Upper lobe of left lung (tissue), 6 donors: ENCODE measurements at places on chromosomes 7 and 10.

DNA sequence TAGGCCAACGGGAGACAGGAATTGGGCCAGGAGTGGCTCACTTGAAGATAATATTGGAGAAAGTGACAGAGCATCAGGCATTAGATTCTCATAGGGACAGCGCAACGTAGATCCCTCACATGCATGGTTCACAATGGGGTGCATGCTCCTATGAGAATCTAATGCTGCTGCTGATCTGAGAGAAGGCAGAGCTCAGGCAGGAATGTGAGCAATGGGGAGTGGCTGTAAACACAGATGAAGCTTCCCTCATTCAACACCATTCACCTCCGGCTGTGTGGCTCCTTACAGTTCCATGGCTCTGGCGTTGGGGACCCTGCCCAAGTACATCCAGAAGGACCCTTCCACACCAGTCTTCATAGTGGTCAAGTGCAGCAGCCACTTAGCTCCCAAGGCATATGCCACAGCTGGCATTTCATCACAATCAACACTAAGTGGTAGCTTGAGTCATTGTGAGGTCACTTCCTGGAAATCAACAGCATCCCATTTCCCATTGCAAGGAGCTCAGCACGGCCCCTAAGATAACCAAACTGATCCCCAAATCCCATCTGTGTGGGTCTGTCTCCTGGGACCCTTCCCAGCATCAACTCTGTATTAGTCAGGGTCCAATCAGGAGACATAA, 174.5 kb downstream of the TPST1 start:
- no peaks in the 10 kb centered on the region for H3K27me3 ChIP-seq
- H3K36me3 ChIP-seq: peaks cover 7% of the 10 kb centered on the region
- DNase-seq: no peak
- H3K4me1 ChIP-seq: no peaks in the 10 kb centered on the region
- no peak overlapping the region for H3K27ac ChIP-seq

DNA sequence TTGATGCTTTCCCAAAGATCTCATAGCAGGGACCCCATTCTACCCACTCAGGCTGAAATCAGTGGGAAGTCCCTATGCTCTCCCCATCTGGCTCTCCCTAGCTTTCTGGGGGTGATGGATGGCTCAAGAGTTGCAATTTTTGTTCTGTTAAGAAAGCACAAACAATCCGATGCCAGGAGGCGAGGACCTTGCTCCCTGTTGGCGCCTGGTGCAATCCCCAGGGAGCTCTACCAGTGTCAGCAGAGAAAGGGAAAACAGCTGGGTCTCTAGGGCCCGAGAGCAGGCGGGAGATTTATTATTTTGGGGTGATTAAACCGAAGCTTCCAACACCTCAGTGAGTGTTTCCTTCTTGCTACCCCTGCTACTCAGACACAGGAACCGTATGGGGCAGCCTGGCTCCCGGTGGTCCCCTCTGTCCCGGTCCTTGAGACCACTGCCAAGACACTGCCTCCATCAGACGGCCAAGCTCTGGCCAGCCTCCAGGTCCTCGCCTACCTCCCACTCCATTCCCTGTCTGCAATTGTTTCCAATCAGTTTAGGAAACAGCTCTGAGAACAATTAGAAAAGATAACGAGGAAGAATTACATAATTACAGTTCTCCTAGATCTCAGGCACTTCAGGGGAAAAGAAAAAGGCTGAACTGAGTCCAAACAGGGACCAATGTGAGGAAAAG, 147.9 kb downstream of the PLXNA4 start:
- H3K4me1 ChIP-seq: no peaks in the 10 kb centered on the region
- no peaks in the 10 kb centered on the region for H3K36me3 ChIP-seq
- H3K27ac ChIP-seq: no peak overlapping the region
- DNase-seq: no peak
- no peaks in the 10 kb centered on the region for H3K27me3 ChIP-seq

DNA sequence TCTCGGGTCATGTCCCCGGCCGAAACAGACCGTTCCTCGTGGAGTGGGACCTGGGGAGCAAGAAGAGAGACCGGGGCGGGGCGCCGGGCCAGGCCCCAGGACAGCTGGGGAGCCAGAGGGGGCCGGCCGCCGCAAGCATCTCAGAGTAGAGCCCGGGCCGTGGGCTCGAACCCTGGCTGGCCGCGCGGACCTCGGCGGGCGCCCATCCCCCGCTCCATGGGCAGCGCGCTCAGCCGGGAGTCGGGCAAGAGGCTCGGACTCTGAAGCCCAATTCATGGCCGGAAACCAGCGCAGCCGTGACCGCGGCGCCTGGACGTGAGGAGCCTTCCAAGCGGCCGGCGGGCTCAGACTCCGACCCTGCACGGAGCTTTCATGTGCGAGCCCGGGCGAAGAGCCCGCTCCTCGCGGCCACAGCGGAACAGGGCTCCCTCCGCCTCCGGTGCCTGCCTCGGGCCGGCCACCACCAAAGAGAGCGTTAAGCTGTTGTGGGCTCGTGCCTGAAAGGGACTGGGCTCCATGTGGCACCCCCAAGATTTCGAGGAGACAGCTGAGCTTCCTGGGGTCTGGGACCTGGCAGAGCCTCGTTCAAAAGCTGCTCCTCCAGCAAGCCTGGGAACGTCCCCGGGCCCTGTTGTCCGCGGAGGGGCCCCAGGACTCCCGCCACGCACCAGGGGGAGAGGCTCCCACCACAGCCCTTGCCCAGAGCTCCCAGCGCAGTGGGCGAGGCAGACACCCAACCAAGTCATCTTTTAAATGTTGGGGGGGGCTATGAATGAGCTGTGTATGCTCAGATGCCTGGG, 757 bp upstream of the GRID1 start:
- H3K27ac ChIP-seq: no peak overlapping the region
- peaks cover 36% of the 10 kb centered on the region for H3K4me1 ChIP-seq
- no peaks in the 10 kb centered on the region for H3K36me3 ChIP-seq
- DNase-seq: peak; percentile 87

- H3K27me3 ChIP-seq: no peaks in the 10 kb centered on the region
- no peaks in the 10 kb centered on the region for H3K4me1 ChIP-seq
- H3K4me3 ChIP-seq: no peak overlapping the region
- DNase-seq: no peak
- no peaks in the 10 kb centered on the region for H3K36me3 ChIP-seq
These were observed 441.8 kb downstream of the RPS24 start for GRCh38 chr10:78475437-78475836.

GRCh38 chr10:117175215-117175900, 21.9 kb upstream of the KCNK18 start:
- H3K4me3 ChIP-seq: peak overlapping the region; percentile 39
- peaks cover 12% of the 10 kb centered on the region for H3K4me1 ChIP-seq
- peaks cover 14% of the 10 kb centered on the region for H3K27me3 ChIP-seq
- no peaks in the 10 kb centered on the region for H3K36me3 ChIP-seq
- no peak overlapping the region for H3K27ac ChIP-seq
- peak; percentile 37 for DNase-seq

DNA sequence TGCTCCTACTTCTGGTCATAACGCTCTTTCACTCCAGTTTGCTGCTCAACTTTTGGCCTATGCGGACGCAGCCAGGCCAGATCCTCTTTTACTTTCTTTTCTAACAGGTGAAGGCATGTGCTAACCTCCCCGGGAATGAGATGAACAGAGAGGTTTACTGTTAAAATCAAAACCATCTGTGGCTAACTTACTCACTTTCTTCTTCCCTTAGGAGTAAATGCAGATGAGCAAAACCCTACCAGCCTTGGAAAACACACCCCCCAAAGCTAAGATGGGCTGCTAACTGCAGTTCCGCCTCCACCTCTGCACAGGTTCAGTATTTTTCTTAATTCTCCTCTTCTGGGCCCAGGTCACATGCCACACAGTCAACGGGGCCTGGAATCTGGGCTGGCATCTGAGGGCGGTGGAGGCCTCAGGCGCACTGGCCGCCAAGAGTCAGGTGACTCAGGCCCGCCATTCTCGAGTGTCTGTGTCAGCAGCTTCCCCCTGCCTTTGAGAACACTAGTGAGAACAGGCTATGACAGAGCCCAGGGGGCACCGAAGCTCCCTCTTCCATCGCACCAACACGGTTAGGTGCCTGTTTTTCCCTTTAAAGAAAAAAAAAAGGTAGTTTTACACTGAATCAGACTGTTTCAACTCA, 11.1 kb downstream of the FAM53B start:
- peak; percentile 86 for DNase-seq
- H3K4me1 ChIP-seq: peaks cover 83% of the 10 kb centered on the region
- H3K36me3 ChIP-seq: no peaks in the 10 kb centered on the region
- H3K27me3 ChIP-seq: no peaks in the 10 kb centered on the region
- H3K4me3 ChIP-seq: no peak overlapping the region
- H3K27ac ChIP-seq: peak overlapping the region; percentile 74

DNA sequence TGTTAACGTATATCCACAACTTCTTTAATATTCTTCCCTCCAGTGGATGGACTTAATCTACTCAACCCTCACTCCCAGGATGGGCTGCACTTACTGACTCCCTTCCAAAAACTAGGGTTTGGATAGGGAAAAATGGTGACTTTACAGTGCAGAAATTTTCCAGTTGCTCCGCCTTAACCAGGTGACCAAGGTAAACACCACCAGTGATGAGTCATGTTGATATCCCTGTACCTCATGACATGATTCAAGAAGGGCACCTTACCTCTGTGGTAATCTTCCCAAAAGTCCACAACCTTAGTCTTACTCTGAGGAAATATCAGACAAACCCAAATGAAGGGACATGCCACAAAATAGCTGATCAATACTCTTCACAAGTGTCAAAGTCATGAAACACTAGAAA, 3.5 kb upstream of the GSTK1 start:
- no peak overlapping the region for H3K4me3 ChIP-seq
- no peak for DNase-seq
- H3K4me1 ChIP-seq: peaks cover 23% of the 10 kb centered on the region

DNA sequence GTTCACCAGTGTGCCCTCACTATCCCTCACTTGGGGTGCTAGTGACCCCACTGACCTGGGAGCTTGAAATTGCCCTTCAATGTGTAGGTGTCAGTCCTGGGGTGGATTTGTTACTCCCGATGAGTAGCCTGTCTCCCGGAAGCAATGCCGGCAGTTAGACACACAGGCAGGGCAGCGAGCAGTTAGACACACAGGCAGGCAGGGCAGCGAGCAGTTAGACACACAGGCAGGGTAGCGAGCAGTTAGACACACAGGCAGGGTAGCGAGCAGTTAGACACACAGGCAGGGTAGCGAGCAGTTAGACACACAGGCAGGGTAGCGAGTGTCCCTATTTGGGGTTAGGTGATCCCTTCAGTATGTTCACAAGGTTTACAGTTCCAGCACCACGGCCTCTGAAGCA, 44.0 kb downstream of the VWA2 start:
- H3K27me3 ChIP-seq: no peaks in the 10 kb centered on the region
- no peak overlapping the region for H3K4me3 ChIP-seq
- peak; percentile 16 for DNase-seq
- no peak overlapping the region for H3K27ac ChIP-seq

- H3K27me3 ChIP-seq: no peaks in the 10 kb centered on the region
- no peaks in the 10 kb centered on the region for H3K4me1 ChIP-seq
- no peaks in the 10 kb centered on the region for H3K36me3 ChIP-seq
These were observed 276.7 kb downstream of the NXPH1 start for GRCh38 chr7:8710124-8710523.

DNA sequence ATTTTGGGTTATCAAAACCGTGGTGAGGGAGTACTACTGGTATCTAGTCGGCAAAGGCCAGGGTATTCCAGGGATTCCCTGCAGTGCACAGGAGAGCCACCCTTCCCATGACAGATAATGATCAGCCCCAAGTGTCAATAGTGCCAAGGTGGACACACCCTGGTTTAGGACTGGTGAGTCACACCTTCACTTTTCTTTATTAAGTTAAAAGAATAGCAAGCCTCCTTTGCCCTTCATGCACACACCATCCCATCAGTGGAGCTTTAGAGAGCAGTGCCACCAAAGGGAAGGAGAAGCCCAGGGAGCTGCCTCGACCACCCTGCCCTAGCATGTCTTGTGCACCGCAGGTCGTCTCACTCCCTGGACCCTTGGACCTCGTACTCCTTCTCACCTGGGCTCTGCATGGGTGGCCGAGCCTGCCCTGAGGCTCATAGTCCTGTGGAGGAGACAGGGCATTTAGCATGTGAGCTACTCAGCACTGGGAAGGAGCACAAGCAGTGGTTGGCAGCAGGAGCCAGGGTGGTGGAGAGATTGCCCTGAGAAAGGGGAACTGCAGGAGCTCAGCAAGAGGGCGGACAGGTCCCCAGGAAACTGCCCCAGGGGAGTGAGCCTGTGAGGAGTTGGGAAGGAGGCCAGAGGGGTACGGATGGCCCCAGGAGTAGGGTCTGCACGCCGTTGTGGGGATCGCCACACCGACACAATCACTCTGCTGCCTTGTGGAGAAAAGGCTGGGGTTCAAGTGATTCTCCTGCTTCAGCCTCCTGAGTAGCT, 17.4 kb downstream of the UBE2D4 start:
- H3K36me3 ChIP-seq: peaks cover 18% of the 10 kb centered on the region
- H3K4me1 ChIP-seq: no peaks in the 10 kb centered on the region
- no peaks in the 10 kb centered on the region for H3K27me3 ChIP-seq
- DNase-seq: no peak

GRCh38 chr10:58319599-58319998, 15.2 kb upstream of the UBE2D1 start:
- no peak overlapping the region for H3K4me3 ChIP-seq
- H3K27ac ChIP-seq: no peak overlapping the region
- no peaks in the 10 kb centered on the region for H3K27me3 ChIP-seq
- H3K36me3 ChIP-seq: no peaks in the 10 kb centered on the region

DNA sequence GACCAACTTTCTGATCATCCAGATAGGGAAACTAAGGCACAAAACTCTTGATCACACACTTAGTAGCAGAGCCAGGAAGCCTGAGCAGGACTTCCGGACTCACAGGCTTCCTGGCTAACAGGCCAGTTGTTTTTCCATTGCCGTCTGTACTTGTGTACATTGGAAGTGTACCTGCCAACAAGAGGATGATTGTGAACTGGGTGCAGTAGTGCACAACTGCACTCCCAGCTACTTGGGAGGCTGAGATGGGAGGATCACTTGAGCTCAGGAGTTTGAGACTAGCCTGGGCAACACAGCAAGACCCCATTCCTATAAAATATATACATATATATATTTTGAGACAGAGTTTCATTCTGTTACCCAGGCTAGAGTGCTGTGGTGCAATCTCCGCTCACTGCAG, 35.2 kb upstream of the OTUD1 start:
- no peaks in the 10 kb centered on the region for H3K27me3 ChIP-seq
- H3K4me1 ChIP-seq: no peaks in the 10 kb centered on the region
- no peaks in the 10 kb centered on the region for H3K36me3 ChIP-seq
- H3K4me3 ChIP-seq: no peak overlapping the region

- no peak for DNase-seq
- no peaks in the 10 kb centered on the region for H3K36me3 ChIP-seq
- no peak overlapping the region for H3K4me3 ChIP-seq
- no peak overlapping the region for H3K27ac ChIP-seq
- no peaks in the 10 kb centered on the region for H3K27me3 ChIP-seq
- peaks cover 5% of the 10 kb centered on the region for H3K4me1 ChIP-seq
These were observed 375.2 kb downstream of the ARL4A start for GRCh38 chr7:13062631-13063030.

DNA sequence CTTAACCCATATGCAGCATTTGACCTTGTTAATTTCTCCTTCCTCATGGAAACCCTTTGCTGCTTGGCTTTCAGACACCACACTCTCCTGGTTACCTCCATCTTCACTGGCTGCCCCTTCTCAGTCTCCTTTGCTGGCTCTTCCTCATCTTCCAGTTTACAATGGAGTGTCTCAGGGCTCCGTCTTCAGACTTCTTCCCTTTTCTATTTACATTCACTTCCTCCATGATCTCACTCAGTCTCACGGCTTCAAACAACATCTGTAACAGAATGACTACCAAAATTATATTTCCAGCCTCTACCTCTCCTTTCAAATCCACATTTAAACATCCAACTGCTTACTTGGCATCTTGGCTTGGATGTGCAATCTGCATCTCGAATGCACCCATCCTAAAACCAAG, 140.4 kb downstream of the DKK1 start:
- H3K4me3 ChIP-seq: no peak overlapping the region
- no peak for DNase-seq
- H3K27ac ChIP-seq: no peak overlapping the region
- H3K36me3 ChIP-seq: no peaks in the 10 kb centered on the region
